ENCODE measurements at places on chromosomes 5 and 9.

GRCh38 chr9:135908754-135909204 is 1.4 kb upstream of the CAMSAP1 start:
- no peak for DNase-seq

- DNase-seq = no peak
Observed at GRCh38 chr9:133968428-133968827, 23.7 kb downstream of the VAV2 start.

- no peak for DNase-seq
Observed at GRCh38 chr5:51439232-51439631, 56.0 kb downstream of the ISL1 start.

DNA sequence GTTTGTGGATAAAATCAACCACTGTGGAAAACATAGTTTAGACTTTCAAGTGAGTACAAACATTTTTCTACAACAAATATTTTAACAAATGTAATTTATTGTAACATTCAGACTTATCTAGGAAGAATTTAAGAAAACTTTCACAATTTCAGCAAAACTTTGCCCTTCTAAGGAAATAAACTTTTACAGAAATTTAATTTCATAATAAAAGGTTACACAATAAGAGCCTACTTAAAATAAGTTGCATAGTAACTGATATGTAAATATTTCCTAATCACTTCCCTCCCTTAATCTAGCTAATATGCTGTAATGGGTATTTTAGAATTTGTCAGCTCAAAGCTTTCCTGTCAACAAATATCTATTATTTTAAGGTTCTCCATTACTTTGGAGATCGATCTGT is 1899.9 kb downstream of the MAT2B start:
- no peak for DNase-seq

DNA sequence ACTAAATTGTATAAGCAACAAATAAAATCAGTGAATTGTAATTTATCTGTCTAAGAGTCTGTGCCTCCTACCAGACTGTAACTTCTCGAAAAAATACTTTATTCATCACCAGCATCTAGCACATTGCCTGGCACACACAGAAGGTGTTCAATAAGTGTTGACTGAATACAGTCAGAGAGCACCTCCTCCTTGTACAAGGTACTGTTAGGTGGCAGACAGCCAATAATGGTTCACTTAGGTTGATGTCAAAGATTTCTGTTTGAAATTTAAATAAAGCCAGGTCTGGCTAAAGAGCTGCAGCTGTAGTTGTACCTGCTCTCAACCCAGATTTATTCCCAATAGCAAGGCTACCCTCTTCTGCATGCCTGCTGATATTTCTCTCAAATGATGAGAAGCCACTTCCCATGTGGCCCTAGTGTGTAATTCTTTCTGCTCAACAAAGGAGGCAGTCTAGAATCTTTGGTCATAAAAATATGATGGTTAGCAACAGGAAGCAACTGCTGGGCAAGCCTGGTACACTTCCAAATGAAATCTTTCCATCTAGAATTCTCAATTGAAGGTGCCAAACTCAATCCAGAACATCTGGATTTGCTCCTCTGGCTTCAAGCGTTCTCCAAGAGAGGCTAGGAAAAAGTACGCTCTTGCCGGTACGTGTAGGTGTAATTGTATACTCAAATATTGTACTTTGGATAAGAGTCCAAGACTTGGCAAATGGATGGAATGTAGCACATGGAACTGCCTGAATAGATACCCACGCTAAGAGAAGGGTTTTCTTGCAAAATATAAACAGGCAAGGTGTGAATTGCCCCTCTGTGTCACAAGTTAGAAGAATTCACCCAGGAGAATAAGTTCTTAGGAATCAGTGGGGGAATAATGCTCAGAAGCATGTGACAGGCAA is 95.6 kb downstream of the NR6A1 start:
- no peak for DNase-seq

DNA sequence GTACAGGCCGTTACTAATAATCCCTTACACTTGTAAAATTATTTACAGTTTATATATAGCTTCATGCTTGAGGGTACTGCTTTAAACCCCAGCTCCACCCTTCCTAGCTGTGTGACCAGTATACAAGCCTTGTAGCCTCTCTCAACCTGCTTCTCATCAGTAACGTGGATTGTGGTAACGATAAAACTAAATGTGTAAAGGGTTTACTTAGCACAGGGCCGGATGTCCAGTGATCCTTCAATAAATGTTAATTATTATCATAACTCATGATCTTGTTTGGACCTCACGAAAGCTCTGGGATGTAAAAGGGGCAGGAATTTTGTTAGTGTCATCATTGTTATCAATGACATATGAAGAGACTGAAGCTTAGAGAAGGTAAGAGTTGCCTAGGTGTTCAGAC is 7.5 kb upstream of the ARSI start:
- DNase-seq = no peak

DNA sequence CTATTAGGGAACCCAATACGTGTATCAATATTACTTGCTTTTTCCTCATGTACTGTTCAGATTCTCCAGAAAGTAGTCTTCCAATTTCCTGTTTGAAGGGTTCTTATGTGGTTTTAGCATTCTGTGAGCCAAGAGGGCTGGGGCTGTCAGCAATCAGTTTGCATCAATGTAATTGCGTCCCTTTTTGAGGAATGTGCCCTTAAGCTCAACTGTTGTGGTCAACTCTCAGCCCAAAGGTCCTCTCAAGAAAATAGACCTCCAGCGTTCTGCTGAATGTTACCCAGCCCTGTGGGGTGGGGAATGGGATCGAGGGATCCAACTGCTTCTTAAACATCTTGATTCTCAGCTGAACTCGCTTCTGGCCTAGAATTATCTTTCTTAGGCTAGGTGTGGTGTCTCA is 43.8 kb upstream of the CDK20 start:
- DNase-seq = no peak

Data from LNCaP clone FGC (cell line).